ENCODE measurements at places on chromosomes 2 and 18.
A peak's percentile ranks its signal among the peaks of the same experiment; 100 is the strongest.

DNA sequence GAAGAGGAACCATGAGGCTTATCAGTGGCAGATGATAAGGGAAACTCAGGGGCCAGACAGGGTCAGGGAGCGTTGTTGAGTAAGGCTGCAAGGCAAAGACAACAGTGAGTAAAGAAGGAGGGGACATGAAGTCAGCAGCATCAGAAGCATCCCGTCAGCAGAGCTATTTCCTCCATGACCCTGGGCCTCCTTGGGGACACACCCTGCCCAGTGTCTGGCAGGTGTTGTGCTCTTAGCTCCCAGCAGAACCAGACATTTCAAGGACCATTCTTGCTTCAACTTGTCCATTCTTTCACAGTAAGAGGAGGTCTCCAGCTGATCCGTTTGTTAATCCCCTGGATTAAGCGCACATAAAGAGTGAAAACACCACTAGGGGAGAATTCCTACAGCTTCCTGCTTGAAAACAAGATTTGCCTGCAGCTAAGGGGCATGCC is 88.7 kb upstream of the MEIS1 start:
- DNase-seq = no peak

GRCh38 chr2:145157741-145158591 is 638.0 kb upstream of the ZEB2 start:
- peak; percentile 87 for DNase-seq

DNA sequence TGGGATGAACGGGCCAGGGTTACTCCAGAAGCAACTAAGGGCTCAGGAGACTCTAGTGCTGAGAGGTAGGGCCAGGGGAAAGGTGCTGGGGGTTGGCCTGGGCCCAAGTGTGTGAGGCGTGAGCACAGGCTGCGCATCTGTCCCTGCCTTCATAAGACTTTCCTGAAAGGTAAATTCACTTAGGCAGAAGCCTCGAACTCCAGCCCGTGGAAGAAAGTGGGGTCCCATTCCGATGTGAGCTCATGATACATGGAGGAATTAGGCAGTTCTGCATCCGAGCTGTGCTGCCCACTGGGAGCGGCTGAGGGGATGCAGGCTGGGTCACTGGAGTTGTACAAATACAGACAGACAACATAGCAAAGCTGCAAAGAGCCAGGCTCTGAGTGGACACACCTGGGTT is 16.2 kb downstream of the PARD6G start:
- DNase-seq = no peak

DNA sequence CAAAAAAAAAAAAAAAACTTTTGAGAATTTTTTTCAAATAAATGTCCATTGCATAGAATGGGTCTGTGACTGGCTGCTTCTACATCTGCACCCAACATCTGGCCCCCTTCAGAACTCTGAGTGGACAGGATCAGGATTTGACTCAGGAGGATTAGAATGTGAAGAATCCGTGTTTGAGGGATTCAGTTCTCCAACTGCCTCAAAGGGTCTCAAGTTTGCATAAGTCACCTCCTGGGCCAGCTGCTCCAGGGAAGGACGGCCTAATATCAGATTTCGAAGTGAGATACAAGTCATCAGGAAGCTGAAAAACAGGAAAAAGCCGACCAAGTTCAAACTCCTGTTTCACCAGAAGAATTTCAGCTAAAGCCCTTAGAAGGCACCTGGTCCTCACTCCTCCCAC is 10.9 kb downstream of the MAT2A start:
- peak; percentile 12 for DNase-seq

DNA sequence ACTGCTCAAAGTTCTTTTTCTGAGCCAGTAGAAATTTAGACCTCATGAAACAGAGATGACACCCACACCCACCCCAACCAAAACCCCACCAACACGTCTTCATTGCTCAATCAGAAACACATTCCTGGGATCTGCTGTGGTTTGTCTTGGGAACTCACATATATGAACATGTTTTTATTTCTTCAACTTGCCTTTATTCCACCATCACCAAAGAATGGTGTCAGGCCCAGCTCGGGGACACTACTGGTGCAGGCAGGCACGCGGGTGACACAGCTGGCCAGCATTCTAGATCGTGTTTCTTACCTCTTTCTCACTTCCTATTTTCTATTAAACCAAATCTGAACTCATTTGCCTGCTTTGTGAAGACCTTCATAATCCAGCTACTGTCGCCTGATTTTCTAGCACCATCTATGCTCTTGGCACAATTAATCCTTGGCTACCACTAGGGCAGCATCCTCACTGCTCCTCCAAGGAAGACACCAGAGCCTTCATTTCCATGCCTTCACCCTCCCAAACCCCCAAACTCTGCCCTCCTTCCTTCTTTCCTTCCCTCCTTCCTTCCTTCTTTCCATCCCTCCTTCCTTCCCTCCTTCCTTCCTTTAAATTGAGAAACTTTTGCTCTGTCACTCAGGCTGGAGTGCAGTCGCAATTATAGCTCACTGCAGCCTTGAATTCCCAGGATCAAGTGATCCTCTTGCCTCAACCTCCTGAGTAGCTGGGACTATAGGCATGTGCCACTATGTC is 157.1 kb downstream of the BCL2 start:
- DNase-seq = no peak

- no peak for DNase-seq
These were observed 47.7 kb upstream of the MEIS1 start for GRCh38 chr2:66387016-66387753.

- DNase-seq = no peak
These were observed 43.0 kb downstream of the KIF3C start for GRCh38 chr2:25939257-25939668.
